Pancreas (tissue), 10 donors: ENCODE measurements at places on chromosomes 6 and 20.

- DNase-seq = no peak
Observed at GRCh38 chr6:4913705-4914419, 90.0 kb downstream of the RPP40 start.

DNA sequence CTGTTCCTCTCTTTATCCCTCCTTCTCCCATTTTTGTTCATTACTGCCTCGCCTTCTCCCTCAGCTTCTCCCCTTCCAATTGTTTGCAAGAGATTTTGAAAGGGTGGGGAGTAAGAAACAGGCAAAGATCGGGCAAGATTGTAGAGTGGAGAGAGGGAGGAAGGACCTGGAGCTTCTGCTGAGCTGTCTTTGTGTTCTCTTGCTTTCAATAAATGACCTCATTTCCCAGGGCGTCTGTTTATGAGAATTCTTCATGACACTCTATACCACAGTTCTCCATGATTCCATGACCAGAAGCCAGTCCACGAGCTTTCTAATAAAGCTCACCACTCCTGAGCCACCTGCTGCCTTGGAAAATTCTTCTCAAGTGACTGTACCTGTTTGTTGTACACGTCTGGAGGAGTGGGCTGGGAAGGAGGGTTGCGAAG, 50.0 kb upstream of the PLEKHG1 start:
- DNase-seq = no peak

DNA sequence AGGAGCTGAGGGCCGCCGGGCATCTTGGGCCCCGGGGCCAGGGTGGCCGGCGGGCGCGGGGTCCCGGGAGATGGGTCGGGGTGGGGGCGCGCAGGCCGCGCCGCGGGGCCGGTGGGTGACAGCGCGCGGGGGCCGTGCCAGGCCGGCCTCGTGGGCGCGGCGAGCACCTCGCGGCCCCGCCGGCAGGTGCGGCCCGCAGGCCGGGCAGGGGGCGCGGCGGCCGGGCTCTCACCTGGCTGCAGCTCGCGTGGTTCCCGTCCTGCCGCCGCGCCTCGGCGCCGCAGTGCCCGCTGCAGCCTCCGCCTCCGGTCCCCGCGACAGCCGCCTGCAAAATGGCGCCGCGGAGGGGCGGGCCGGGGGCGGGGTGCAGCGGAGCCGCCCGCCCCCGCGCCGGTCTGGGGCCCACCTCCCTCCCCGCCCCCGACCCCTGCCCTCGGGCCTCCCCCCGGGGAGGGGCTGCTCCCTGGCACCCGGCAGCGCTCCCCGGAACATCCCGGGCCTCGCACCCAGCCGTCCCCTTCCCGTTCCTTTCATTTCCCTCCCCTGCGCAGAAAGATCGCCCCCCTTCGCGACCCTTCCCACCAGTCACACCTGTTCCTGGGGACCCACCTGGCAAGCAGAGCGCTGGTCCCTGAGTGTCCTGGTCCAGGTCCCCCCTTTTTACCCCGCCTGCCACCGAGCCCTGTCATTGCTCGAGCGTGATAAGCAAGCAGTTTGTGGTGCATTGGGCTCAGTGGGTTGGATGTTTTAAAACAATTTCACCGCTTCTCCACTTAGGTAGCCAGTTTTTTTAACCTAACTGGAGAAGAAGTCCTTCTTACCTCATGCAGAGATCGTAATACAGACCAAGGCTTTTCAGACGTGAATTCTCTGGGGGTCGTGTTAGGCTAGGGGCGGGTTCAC, at the start of gene SLC23A2:
Gene SLC23A2 (minus strand): TSS at position 337 of the 903 bp plus-strand sequence. CDS start 68,948 bp downstream, outside the sequence.
- peak; percentile 70 for DNase-seq

DNA sequence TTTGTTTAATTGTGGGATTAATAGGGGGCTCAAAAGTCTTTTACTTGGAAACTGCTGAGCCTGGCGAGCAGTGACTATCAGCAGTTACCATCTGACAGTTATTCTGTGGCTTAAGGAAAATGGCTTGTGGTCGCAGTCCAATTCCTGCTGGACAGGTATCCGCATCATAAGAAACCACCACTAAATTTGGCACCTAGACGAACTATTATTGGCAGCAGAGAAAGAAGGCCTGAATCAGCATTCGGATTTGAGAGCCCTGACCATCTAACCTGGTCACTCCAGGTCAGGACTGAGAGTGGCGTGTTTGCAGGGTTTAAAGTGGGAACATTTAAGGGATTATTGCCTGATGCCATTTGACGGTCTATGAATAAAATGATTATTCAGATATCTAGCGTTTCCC, 146.4 kb downstream of the RPS12 start:
- DNase-seq = no peak

GRCh38 chr6:166697113-166697512, 70.1 kb upstream of the RPS6KA2 start:
- DNase-seq = no peak

DNA sequence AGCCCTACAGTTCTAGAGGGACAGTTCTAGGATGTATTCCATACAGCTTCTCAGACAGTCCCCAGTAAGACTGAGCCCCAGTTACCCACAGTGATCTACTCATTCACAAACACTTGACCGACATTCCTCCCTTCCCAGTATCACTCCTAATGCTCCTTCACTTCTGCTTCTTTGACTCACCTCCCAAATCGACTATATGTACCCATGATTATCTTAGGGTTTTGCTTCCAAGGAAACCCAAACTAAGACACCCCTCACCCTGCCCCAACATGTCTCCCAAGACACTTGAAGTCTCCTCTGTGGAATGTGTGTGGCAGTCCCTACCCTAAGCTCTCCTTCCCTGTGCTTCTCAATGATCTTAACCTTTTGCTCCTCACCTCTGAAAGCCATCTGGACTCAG, 23.6 kb upstream of the TGM6 start:
- no peak for DNase-seq

DNA sequence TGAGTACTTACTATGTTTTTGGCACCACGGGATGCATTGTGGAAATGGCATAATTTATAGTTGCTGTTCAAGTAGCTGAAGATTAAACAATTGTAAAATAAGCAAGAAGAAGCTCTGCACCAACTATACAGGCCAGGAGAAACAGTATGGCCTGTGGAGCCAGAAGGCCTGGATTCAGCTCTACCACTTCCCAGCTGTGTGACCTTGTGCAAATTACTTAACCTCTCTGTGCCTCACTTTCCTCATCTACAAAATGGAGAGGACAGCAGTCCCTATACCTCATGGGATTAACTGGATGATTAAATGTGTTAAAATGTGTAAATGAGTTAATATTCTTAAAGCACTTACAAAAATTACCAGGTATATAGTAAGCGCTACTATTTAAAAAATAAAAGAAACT, 49.1 kb downstream of the CNKSR3 start:
- no peak for DNase-seq

DNA sequence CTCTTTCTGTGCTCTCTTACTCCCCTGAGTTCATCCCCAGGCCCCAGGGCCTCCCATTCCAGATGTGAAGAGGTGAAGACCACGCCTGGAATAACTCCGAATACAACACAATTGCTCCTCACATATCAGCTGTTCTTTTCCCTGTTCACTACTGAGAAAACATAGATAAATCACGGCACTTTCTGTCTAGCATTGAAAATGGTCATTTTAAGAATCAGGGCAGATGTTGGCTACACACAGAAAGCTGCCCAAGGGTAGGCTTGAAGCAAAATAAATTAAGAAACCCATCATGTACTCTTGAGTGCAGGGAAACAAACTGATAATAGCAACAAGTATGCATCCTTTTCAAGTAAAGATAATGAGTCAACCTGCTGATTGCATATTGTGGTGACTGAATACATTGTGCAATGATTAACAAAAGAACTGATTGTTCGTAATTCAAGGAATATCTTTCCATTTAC, 382.5 kb downstream of the PRKN start:
- DNase-seq = no peak

DNA sequence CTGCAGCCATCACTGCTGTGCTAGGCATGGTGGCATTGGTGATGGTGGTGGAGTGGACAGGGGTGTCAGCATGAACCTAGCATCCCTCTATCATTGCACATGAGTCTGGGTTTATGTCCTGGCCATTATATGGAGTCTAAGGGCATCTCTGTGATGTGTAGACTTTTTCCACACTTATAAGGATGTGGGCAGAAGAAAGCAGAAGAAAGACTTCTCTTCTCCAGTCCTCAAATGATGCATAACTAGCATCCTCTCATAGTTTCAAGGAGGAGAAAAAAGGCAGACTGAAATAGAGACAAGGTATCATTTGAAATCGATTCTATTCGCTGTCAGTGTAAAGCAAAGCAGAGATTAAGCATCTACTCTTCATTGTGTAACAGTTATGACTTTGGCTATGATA, 140.0 kb upstream of the ATXN1 start:
- DNase-seq = no peak

DNA sequence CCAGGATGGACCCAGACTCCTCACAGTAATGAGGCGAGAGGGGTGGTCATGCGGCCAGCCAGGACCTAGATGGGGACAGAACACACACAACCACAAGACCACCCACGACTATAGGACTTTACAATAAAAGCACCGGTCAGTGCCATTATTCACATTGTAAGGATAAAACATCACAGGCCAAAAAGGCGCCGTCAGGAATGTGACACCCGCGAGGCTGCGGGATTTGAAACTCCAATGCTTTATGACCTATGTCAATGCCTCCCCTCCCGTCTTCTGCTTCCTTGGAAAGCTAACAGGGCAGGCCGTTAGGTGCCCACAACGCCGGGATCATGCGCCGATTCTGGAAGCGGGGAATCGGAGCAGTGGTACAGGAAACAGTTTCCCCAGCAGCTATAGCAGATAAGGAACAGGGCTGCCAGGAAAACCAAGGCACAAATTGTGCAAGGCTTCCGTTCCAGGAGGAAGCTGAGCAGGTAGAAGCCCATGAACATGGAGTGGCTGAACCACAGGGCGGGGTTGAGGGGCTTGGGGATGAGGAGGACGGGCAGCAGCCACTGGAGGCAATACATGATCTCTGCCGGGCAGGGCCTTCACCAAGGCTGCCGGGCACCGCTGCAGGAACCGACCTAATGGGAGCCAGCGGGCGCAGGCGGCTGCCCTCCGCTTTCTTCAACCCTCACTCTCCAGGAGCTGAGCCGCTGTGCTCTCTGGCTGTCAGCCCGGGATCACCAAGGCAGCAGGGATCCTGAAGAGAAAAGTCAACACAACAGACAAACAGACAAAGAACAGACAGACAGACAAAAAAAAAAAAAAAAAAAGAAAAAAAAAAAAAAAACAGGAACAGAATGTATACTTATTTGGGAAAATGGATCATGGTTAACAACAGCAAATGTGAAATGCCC, 2.2 kb upstream of the NNAT start:
- DNase-seq = no peak
